ENCODE measurements at places on chromosomes 4 and X.

GRCh38 chr4:81337211-81337610 is 122.2 kb upstream of the PRKG2 start:
- DNase-seq = no peak

- DNase-seq = no peak
These were observed 289.0 kb upstream of the ADGRL3 start for GRCh38 chr4:60911127-60911526.

DNA sequence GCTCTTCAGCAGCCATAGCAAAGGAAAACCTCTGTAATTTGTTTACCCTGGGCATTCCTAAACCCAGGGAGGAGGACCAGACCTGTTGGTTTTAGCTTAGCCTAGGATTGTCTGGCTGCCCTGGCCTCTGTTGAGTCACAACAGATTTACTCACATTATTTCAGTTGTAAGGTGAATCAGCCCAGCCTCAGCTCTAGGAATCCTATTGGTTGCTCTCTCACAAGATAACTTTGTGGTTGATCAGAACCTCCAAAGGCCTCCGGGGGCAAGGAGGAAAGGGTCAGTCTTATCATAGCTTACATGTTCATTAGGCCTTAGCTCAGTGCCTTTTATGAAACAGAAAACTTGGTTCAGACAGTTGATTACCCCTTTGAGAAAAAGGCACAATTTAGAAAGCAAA is 41.0 kb downstream of the PDK3 start:
- peak; percentile 9 for DNase-seq

- no peak for DNase-seq
These were observed 62.8 kb downstream of the RWDD4 start for GRCh38 chr4:183596067-183596757.

DNA sequence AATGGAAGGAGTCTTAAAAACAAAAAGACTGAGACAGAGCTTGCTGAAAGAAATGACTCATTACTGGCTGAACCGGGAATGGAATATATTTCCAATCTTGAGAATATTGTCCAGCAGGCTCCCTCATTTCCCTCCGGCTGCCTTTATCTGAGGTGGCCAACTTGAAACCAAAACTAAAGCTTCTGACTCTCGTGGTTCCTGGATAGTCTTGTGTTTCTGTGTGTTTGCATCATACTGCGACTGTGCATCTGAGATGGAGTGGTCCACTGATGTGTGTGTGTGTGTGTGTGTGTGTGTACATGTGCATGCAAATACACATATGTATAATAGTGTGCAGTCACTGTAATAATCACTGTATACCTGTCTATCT is 145.6 kb upstream of the SCML1 start:
- DNase-seq = no peak

- peak; percentile 50 for DNase-seq
These were observed 32.8 kb downstream of the TRMT44 start for GRCh38 chr4:8473198-8473919.

GRCh38 chrX:16718824-16719333 is 533 bp upstream of the SYAP1 start:
- no peak for DNase-seq

GRCh38 chr4:116520886-116521285 is 564.5 kb downstream of the TRAM1L1 start:
- DNase-seq = no peak

GRCh38 chrX:10381193-10381592 is 224.4 kb downstream of the CLCN4 start:
- DNase-seq = peak; percentile 48

DNA sequence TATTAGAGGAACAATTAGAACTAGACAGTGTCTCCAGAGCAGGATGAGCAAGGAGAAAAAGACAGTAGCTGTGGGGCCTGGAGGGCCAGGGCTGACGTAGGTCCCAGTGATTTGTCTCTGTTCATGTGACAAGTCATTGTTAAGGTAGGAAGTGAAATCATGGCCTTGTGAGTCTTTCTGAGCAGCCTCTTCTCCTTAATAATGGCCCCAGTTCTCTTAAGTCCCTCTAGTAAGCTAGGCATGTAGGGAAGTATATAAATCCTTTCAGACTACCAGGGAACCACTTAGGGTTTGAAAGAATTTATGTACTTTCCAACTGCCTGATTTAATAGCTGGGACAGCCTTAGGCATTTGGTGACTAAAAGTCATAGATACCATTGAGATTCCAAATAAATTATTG is 133.0 kb downstream of the KLHL8 start:
- DNase-seq = no peak

DNA sequence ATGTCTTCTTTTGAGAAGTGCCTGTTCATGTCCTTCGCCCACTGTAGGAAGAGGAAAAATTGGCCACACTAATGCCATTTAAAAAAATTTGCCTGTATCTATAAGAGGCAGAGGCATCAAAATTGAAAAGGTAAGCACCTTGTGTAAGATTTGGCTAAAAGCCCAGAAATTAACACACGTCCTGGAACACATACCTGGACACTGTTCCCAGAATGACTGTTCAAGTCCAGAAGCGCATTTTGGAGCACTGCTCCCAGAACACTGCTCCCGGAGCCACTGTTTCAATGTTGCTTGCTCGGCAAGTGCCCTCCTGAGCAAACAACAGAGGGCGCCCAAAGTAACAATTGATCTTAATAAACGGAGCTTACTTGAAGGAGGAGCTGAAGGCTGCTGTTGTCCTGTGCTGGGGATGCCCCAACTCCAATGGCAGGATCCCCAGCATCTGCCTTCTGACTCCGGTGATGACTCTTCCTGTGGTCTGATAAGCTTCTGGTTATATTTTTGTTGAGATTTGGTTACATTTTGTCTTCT is 1958.6 kb downstream of the C4orf33 start:
- no peak for DNase-seq

DNA sequence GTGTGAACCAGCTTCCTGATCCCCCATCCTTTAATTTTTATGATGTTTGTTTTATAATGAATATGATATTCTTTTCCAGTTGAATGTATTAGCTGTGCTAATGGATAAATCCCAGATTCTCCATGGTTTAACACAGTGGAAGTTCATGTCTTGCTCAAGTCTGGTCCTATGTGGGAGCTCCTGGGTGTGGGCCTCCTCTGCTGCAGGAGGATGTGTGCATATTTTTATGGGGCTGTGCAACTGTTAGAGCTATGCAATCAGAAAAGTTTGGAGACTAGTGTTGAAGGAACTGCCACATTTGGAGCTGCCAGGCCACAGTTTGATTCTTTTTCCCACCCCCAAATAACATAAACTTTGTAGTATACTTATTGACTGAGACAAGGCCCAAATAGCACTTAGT is 24.8 kb downstream of the MGST2 start:
- DNase-seq = no peak

DNA sequence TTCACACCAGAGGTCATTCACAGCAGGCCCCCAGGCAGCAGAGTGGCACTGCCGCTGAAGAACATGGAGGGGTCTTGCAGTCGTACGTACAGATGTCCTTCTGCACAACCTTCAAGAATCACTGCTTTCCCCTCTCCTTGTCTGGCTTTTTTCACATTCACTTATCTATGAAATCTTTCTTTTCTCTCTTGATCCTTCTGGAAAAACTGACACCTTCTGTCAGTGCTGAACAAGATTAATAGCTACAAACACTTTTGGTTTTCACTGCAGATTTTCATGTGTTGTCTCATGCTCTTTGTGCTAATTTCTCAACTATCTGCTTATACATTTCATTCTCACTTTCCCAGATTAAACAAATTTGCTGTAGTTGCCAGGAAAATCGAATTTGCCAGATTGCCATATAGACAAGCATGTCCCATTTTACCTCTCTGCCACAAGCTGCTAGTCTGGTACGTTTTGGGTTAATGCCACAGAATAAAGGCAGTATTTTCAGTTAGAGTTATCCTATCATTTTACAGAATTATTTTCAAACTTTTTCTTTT is 83.1 kb downstream of the RPS3A start:
- no peak for DNase-seq

DNA sequence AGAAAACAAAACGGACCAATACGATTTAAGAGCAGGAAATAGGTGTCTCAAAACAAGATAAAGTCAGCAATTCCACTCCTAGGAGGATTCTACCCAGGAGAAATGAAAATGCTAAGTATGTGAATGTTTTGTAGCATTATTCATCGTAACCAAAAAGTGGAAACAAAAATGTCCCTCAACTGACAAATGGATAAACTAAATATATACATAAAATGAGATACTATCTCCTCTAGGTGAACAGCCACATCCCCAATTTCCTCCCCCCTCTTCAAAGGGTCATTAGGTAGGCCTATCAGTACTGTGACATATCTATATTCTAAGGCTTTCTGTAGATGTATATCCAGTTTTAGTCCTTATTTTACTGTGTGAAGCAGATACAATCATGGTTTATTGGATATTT is 18.0 kb downstream of the DDX3X start:
- DNase-seq = no peak

- peak; percentile 86 for DNase-seq
These were observed 410 bp upstream of the AMER1 start for GRCh38 chrX:64205735-64206501.

DNA sequence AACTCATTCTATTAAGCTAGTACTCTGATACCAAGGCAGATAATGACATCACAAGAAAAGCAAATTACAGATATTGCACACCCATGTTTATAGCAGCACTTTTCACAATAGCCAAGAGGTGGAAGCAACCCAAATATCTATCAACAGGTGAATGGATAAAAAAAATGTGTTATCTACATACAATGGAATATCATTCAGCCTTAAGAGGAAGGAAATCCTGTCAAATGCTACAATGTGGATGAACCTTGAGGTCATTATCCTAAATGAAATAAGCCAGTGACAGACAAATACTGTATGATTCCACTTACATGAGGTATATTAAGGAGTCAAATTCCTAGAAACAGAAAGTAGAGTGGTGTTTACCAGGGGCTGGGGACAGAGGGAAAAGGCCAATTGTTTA is 14.3 kb downstream of the FABP2 start:
- no peak for DNase-seq

GRCh38 chr4:125639182-125639621 is 324.4 kb downstream of the FAT4 start:
- DNase-seq = no peak

GRCh38 chr4:2402048-2402842 is 16.2 kb downstream of the ZFYVE28 start:
- peak; percentile 79 for DNase-seq

- no peak for DNase-seq
These were observed 1.6 kb downstream of the CXCL8 start for GRCh38 chr4:73741750-73742489.

DNA sequence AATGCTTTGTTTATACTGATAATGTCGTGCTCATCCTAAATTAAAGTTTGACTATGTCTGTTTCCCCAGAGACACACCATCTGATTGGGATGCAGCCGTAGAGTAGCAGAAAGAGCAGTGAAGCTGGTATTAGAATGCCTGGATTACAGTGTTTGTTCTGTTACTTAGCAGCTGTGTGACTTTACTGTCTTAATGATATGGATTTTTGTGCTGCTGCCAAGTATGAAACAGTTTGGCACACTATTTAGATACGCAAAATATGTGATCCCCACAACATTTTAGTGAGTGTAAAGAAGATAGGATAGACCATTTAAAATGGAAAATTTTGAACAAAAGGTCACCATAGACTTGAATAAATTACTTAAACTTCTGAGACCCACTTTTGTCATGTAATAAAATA is 1.2 kb upstream of the CHIC1 start:
- no peak for DNase-seq

DNA sequence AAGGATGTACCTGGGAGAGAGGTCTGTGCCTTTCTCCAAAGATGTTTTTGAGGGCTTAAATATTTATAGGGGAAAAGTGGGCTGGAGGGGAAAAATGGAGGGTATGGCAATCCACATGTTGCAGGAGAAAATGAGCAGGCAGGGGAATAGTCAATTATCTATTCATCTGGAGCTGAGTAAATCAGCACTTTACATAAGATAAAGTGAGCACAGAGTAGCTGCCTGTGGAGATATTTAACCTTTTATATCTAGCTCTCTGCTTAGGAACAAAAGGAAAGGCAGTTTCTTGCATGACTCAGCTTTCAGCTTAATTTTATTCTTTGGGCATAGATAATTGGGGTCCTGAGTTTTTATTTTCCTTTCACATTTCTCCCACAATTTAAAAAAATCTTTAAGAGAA is 93.6 kb upstream of the NPY2R start:
- DNase-seq = no peak

DNA sequence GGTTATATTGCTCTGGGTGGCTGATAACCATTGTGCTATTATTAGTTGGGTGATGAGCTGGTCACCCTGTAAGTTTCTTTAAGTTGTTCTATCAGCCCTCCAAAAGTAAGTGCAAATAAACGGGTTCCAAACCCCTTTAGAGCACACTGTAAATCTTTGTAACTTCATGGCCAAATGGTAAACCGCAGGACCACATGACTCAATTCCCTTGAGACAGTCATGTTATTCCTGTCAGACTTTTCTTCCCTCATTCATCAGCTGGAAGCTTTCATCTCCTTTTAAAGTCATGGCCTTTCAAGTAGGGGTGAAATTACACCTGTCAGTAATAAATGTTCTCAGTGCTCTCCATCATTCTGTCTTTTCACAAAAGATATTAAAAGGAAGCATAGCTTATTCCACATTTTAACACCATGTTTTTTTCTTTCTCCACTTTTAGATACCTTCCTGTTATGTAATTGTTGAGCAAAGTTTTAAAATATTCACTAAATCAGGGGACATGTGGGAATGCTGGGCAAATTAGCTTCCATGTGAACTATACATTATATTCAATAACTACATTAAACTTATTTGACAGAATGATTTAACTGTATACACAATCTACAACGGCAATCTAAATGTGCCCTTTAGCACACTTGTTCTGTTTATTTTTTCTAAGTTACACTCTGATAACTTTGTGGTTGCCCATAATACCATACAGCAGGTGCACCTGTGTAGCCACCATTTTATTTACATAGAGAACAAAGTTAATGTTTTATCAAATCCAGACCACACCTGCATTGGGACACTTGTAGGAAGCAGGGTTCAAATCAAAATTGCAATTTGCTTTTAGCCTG is 275.5 kb downstream of the CFAP299 start:
- no peak for DNase-seq

DNA sequence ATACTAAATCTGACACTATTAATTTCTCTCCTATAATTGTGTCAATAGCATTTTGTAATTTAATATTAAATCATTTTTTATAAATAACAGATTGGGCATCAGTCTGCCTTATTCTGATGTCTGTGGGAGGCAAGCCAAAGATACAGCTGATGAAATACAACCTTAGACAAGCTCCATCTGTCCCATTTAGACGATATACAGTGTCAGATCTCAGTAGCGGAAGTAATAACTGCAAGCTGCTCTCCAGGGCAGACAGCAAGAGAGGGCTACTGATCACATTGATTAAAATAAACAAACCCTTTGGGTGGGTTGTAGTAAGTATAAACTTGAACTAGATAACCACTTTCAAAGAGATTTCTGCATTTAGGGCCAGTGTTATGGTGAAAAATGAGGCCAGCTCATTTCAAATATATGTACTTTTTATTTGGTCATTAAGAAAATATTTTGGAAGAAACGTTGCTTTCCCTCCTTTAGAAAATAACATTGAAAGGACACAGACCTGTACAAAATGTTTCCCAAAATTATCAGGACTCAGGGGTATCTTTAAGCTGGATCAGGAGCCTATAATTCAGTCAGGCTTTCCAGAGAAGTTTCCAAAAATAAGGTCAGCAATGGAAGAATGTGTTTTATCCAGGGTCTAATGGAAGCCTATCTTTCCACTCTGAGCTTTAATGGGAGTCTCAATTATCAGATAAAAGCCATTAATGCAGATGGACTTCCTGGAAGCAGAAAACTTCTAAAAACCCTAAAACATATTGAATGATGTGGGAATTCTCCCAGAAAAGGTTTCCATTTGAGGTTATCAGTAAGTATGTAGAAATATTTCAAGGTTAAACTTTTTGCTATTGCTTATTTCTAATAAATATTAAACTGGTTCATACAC is 1028.8 kb upstream of the IGFBP7 start:
- DNase-seq = no peak

- DNase-seq = no peak
These were observed 40.3 kb downstream of the ATP11C start for GRCh38 chrX:139892512-139892911.
